Ureter (tissue), 1 donor: ENCODE measurements at places on chromosomes 16 and 17.

DNA sequence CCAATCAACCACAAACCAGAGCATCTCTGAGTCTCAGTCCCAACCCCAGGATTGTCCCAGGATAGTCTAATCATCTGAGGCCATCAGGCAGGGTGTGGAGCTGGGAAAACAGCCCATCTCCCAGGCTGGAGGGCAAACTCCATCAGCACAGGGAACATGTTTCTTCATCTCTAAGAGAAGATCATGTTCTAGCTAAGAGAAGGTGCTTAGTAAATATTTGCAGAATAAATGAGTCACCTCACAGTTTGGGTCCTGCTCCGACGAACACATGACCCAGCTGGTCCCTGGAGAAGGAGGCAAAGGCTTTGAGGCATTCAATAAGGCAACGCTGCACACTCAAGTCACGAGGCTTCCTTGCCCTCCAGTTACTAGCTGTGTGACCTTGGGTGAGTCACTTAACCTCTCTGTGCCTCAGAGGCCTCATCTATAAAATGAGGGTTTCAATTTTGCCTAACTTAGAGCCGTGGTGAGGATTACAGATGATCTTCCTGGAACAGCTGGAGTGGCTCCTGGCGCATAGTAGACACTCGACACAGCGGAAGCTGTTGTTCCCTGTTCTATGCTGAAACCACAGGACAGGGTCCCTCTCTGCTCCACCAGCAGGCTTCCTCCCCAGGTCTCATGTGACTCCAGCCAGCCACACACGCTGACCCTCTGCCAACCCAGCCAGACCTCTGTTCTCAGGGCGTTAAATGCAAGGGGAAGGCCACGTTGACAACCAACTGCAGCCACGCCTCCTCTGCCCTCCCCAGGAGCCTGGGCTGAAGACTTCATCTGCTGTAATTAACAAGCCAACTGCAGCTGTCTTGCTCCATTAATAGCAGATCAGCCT lies 10.3 kb upstream of the RPL38 start:
- no peak for DNase-seq

GRCh38 chr16:17272716-17273115 lies 198.0 kb downstream of the XYLT1 start:
- no peak for DNase-seq

GRCh38 chr17:75270966-75271232 lies at the start of gene MIF4GD:
TSS of gene MIF4GD (minus strand) at chr17:75271231. CDS start at chr17:75270195, 1,036 bp downstream.
- DNase-seq: no peak

DNA sequence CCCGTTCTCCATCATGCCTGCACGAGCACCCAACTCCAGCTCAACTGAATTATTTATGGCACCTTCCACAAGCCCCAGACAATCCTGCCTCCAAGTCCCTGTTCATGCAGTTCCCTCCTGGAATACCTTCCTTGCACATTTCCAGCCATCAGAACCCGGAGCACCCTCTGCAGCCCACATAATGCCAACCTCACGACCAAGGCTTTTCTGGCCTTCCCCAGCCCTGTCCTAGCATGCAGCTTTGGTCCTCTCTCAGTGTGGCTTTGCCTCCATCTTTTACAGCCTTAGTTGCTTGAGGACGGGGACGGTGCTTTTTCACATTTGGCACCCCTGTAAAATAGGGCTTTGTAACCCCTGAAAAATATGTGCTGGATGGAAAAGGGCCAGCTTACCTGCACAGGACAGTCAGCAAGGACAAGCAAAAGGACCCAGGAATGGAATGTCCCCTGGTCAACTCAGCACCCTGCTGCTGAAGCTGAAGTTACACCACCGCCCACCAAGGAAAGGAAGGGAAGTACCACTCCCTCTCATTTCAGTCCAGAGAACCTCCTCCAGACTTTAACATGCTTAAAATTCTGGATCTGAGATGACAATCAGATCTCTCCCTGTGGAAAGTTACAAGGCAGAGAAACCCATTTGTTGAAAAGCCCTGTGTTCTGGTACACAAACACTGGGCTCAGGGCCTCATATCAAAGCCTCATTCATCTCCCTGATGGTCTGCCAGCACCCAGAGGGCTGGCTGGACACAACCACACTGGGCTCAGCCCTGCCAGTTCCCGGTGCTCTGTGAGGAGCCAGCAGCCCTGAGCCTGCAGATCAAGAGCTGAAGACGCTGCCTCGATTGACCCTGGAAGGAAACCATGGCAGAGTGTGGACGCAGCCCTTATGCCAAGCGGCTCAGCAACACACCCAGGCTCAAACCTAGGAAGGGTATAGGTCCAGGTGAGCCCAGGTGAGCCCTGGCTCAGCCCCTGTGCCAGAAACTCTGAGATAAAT lies 2.9 kb downstream of the SLC39A11 start:
- DNase-seq: no peak

GRCh38 chr17:11081342-11081741 lies 159.7 kb upstream of the SHISA6 start:
- no peak for DNase-seq

GRCh38 chr17:42682722-42683403 lies 532 bp downstream of the CNTNAP1 start:
- DNase-seq: no peak

DNA sequence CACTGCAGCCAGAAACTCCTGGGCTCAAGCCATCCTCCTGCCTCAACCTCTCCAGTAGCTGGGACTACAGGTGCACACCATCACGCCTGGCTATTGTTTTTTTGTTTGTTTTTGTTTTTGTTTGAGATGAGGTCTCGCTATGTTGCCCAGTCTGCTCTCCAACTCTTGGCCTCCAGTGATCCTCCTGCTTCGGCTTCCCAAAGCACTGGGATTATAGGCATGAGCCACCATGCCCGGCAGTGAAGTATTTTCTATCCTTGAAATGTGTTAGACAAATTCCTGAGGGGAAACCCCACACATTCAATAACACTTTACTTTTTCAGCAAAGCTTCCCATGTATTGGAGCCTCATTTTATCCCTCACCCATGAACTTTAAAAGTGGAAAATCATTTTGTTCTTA lies 81.2 kb upstream of the KIFC3 start:
- no peak for DNase-seq

DNA sequence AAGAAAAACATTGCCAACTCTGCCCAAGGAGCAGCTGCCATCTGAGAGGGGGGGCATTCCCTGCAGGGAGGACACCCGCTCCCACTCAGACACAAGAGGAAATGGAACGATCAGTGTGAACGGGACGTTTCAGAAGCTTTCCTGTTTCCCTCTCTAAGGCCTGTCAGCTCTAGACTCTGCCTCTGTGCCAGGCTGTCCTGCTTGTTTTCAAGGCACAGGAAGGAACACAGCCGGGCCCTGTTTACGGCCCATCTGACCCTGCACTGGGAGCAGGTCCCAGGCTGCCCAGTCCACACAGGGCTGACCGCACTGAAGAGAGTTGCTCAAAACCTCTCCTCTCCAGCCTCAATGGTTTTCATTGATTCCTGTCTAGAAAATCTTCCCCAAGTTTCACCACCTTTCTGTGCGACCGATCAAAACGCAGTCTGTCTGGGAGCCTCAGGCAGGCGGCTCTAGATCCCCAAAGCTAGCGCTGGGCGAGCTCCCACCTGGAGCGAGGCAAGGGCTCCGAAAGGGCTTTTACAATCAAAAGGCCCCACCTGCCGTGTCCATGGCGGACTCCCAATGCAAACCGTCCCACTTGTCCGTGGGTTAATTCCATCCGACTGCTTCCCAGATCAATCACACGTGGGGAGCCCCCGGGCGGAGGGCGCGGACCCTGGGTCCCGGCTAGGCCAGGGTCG lies 1.5 kb downstream of the PIEZO1 start:
- no peak for DNase-seq

DNA sequence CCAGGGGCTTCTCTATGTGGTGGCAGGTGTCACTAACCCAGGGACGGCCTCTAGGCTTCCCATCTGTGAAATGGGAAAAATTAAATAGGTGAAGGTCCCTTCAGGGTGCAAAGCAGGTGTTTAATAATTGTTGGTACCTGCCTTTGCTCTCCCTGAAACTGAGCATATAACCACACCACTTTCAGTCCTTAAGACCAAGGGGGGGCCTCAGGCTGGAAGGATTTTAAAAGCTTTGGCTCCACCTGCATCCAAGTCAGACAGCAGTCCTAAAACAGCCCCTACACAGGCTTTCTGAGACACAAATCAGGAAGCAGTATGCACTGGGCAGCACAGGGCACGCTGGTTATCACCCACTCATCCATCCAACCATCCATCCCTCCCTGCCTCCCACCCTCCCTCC lies 55.0 kb downstream of the TK2 start:
- peak; percentile 29 for DNase-seq

GRCh38 chr16:57483725-57484514 lies 2.4 kb downstream of the DOK4 start:
- no peak for DNase-seq

DNA sequence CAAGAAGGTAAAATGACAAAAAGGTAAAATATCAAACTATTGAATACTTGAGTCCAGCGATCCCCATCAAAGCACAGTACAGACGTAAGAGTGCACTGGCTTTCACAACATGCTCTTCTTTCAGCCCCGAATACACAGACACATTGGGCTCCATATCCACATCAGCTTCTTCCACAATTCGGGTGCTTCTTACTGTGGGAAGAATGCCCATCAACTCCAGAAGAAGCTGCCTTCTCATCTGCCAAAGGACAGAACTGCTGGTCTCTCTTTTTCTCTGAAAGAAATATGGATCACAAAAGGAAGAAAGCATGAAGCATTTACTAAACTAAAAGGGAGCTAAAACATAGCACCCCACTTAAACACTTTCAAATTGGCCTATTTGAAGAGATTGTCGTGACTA lies 20.4 kb downstream of the INTS2 start:
- no peak for DNase-seq

- no peak for DNase-seq
Measured at GRCh38 chr17:78901806-78902205, 1.2 kb downstream of the CEP295NL start.

GRCh38 chr17:60082946-60083471 lies 4.3 kb upstream of the HEATR6 start:
- no peak for DNase-seq

DNA sequence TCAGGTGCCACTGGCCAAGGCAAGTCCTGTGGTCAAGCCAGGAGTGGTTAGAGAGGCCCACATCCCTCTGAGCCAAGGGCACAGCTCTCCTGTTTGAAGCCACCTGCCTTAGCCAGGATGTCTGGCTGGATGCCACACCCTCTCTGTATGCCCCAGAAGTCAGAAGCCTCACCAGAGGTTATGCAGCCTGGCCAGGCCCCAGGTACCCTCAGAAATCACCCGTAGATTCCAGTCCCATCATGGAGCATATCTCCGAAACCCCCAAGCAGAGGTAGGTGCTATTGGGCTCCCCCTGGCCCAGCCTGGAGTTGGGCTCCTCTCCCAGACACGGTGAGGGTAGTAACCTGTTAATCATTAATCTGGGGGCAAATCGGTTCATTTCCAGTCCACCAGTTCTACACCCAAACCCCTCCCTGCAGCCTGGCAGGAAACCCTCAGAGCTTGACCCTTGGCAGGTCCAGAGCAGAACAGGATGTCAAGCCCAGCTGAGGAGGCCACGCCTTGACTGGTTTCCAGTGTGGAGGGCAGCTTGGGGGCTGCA lies 60.6 kb upstream of the TMEM97 start:
- DNase-seq: no peak

GRCh38 chr17:3944485-3945388 lies 19.5 kb downstream of the ATP2A3 start:
- no peak for DNase-seq

GRCh38 chr16:35574454-35575431 lies 2115.3 kb downstream of the TP53TG3F start:
- DNase-seq: no peak

DNA sequence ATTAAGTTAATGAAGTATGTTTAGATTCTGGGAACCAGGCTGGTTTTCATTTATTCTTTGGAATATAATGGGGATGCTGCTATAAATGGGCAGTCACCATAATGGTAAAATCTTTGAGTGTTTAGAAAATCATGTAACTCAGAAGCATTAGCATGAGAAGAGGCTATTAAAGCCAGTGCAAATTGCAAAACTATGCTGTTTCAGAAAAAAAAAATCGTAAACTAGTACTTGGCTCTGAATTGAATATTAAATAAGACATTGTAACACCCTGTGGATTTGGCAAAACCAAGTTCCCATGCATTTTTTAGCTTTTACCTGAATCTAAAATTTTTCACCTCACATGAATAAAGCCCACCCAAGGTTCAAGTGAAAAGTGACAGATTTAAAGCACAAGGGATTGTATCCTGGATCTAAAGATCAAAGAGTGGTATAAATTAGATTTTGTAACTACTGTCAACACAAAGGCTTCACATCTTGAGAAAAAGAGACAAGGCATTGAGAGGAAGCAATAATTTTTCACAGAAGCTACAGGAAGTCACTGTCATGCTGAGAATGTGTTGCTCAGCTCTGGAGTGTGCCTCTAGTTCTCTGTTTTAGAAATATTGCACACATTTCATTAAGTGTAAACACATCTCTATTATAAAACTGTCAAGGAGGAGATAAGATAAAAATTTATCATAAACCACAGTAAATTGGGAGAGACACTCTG lies 142.2 kb downstream of the ABCA8 start:
- DNase-seq: no peak
